ENCODE measurements at places on chromosomes 1 and 21.
A peak's percentile ranks its signal among the peaks of the same experiment; 100 is the strongest.

DNA sequence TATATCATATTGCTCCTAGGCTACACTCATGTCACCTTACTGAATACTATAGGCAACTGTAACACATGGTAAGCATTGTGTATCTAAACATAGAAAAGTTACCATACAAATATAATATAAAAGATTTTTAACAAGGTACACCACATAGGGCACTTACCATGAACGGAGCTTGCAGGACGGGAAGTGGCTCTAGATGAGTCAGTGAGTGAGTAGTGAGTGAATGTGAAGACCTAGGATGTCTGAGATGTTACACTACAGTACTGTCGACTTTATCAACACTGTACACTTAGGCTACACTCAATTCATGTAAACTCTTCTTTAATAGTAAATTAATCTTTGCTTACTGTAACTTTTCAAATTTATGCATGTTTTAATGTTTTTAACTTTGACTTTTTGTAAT, 81.0 kb upstream of the PLD5 start:
- no peak for DNase-seq

DNA sequence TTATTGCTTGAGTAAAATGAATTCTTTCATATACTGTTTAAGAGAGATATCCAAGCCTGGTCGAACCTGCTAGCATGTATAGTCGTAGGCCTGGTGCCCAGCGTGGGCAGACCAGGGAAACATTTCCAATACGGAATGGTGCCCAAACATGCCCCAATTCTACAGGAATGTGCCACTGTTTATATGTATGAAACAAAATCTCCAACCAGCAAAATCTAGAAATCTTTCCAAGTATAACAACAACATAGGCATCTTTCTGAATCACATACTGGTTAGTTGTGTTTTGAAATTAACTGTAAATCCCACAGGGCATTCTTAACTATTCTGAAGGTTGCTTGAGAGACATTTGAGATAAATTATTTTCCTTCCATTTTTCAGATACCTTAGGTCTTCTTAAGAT, 17.0 kb upstream of the ABCD3 start:
- DNase-seq: no peak

GRCh38 chr1:78651241-78651640, 1.6 kb downstream of the IFI44 start:
- DNase-seq: no peak

GRCh38 chr1:65148548-65149350, 746 bp downstream of the AK4 start:
- DNase-seq: no peak

DNA sequence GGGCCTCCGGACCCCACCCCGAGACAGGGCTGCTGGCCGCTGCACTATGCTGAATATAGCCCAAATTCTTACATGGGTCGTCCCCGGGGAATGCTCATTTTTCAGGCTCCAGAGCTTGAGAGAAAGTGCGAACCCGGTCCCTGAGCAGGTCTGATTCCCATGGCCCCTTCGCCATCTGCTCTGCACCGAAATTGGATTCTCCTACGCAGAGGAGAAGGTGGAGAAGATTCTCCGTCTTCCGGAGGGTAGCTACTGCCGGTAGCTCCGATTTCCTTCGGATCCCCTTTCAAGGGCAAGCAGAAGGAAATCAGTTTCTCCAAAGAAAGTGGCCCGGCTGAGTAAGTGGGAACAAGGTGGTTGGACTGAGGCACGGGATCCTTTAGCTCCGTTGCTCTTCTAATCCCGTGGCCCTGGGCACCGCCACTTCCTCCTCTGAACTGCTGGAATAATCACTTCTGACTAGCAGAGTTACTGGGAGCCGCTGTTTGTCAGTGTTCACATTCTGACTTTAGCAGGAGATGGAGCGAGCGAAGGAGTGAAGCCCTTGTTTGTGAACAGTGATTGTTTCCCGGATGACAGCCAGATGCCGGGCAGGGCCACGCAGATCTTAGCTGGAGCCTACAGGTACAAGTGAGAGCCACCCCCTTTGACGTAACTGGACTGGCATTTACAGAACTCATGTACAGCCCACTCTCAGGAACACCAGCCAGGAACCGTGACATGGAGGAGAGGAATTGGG, 1.1 kb upstream of the ZNF496 start:
- DNase-seq: no peak

- DNase-seq: no peak
Measured at GRCh38 chr1:154334079-154335024, 9.0 kb downstream of the ATP8B2 start.

- no peak for DNase-seq
Measured at GRCh38 chr1:15992582-15993500, 11.2 kb upstream of the SRARP start.

GRCh38 chr21:46027851-46028493, 46.4 kb downstream of the COL6A1 start:
- DNase-seq: no peak

GRCh38 chr1:198491596-198491995, 48.9 kb downstream of the ATP6V1G3 start:
- DNase-seq: no peak

DNA sequence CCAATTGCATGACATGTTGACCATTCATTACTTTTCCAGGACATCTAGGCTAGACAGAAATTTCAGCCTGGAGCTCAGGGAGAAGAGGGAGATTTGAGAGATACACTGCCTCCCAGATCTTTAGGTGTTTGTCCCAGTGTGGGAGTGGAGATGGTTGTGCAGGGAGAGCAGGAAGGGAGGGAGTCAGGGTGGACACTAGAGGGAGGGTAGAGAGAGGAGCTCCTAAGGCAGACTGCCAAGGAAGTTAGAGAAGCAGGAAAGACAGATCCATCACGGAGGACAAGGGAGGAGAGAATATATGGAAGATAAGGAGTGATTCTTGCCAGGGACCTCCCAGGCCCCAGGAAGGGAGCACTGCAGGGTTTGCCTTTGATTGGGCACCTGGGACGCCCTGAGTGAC, 8.7 kb downstream of the CDCA8 start:
- no peak for DNase-seq

DNA sequence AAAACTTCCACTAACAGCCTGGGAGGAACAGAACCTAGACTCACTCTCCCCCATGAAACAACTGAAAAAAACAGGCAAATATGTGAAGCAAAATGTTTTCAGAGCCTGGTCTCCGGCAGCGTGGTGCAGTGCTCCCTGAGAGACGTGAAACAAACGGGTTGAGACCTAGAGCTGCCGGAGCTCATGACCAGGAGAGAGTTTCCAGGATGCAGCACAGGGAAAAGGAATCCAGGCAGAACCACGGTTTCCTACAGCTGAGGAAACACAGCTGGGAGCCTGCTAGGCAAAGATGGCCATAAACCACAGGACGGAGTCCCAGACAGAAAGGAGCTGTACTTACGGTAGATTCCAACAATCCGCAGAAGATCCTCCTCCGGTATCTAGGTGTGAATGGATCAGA, 20.2 kb upstream of the SLC19A1 start:
- DNase-seq: no peak

DNA sequence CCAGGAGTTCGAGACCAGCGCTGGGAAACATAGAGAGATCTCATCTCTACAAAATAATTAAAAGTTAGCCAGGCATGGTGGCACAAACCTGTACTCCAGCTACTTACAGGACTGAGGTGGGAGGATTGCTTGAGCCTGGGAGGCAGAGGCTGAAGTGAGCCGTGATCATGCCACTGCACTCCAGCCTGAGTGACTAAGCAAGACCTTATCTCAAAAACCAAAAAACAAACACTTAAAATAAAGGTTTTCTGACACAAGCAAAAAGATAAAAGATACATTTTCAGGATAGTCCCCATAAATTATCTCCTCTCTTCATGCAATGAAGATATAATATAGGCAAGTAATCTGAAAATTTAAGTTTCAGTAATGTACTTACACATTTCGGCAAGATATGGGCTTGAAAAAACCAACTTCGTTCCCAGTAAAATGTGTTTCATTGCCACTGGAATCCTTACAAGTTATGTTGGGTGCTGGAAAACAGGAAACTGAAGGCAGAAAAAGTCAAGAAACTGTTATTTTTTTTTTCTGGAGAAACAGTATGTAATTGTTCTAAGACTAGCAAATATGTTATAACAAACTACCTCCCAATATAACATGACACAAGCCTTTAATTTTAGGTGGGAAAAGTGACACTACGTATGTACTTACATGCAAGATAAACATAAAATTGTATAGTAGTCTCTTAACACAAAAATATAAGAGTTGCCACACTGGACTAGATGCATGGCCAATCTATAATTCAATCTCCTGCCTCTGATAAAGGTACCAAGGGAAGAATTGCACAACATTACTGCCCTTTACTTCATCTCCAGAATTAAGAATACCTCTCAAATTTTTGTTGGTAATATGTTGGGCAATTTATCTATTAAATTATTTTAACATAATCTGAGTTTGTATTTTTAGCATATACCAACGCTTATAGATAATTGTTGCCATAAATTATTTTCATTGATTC, 15.7 kb downstream of the TM2D1 start:
- no peak for DNase-seq

GRCh38 chr1:12617511-12617900, 504 bp downstream of the DHRS3 start:
- peak; percentile 51 for DNase-seq

DNA sequence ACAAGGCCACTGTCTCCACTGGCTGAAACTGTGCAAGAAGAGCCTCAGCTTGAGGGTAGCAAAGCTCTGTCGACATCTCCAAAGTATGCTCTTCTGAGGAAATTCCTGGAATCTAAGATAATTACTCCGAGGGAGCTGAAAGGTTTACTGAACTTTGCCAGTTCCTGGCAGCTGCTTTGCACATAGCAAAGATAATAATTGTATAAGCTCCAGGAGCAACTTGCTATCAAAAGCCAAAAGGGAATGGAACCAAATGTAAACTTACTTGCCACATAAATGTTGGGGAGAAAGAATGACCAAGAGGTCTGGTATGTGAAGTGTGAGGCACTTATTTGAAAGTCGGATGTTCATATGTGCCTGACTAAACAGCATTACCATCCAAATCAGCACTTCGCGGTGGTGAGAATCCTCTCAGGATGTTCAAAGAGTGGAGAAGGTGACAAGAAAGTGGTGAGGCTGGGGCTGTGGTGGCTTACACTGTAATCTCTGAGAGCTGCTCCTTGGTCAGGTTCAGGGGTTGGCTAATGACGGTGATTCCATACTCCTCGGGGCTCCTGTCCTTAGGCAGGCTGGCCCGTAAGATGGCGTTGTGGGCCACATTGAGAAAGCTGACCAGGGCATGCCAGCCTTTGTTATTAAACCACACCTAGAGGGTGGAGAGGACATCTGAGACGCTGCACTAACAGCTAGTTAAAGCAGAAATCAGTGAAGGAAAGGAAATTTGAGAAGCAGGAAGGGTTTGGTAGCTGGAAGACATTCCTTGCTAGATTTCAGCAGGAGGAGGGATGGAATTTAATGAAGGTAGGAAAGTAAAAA, 100.0 kb downstream of the ABCA4 start:
- peak; percentile 29 for DNase-seq

- DNase-seq: no peak
Measured at GRCh38 chr1:228302086-228302485, 94.2 kb downstream of the OBSCN start.

DNA sequence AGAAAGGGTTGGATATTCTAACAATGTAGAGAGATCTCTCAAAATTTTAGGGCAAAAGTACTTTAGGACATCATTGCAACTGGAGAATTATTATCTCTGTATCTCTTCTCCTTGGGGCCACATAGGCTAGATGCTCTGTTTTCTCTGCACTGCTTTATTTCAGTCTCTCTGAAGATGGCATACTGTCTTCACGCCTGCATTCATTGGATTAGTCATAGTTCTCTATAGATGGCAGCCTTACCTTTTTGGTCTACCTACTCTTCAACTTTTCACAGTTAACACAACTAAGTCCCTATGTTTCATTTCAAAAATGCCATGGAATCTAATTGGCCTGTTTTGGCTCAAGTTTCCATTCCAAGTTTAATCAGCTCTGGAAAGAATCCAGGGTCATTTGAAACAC, 1623.3 kb upstream of the B3GALT2 start:
- no peak for DNase-seq

- no peak for DNase-seq
Measured at GRCh38 chr1:234874291-234875288, 254.0 kb downstream of the TOMM20 start.

- DNase-seq: no peak
Measured at GRCh38 chr1:183675883-183676585, 22.9 kb upstream of the APOBEC4 start.

DNA sequence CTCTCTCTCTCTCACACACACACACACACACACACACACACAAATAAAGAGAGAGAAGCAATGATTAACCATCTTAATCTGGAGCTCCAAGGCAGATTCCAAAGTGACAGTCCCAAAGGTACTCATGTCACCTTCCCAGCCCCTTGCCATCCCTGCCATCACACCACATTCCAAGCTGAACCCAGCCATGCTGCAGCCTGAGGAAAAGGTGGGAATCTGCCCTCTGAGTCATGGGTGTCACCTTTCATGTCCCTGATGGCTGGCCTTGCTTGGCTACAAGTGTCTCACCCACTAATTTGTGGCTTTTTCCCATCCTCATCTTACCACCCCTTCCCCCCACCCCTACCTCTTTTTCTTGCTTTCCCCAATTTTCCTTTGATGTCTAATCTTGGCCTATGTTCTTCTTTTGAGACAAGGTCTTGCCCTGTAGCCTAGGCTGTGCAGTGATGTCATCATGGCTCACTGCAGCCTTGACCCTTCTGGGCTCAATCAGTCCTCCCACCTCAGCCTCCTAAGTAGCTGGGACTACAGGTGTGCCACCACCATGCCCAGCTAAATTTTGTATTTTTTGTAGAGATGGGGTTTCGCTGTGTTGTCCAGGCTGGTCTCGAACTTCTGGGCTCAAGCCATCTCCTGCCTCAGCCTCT, 3.2 kb downstream of the ANXA9 start:
- DNase-seq: no peak

DNA sequence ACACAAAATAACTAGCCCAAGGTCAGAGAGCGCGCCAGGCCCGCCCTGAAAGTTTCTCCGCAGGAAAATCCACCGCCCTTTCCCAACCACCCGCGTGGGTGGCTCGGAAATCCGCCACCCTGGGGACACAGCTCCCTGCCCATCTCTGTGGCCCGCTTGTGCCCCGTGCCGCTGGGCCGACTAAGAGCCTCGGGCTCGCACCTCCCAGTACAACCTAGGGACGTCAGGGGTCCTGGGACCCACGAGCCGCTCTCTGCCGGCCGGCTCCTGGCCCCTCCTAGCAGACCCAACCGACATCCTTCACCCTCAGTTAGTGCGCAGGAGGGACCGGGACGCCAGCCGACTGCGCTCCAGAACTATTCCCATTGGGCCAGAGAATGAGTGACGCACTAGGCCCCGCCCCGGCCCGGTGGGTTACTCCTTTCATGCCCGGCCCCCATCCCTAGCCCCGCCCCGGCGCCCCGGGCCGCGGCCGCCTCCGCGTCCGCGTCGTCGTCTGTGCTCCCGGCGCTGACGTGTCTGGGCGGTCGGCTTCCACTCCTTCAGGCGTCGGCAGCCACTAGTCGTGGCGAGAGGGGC, 396 bp upstream of the UAP1 start:
- DNase-seq: peak; percentile 98

- no peak for DNase-seq
Measured at GRCh38 chr1:2384941-2385481, 6.3 kb downstream of the MORN1 start.

DNA sequence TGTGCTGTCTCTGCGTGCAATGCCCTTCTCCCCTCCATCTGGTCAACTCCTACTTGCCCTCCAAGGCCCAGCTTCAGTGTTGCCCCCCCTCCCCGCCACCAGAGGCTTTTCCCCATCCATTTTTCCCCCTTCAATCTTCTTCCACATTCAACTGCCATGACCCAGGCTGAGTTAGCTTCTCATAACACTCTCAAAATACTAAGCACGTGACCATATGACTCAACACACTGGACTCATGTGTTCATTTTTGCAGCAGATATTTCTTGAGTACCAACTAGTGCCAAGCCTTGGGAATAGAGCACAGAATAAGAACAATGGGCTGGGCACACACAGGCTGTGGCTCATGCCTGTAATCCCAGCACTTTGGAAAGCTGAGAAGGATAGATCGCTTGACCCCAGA, 132.1 kb downstream of the IGSF21 start:
- DNase-seq: no peak
